ENCODE measurements at places on chromosomes 1 and 21.
A peak's percentile ranks its signal among the peaks of the same experiment; 100 is the strongest.

- no peak for DNase-seq
Observed at GRCh38 chr1:65605621-65606020, 185.2 kb downstream of the LEPR start.

GRCh38 chr1:89633248-89633799 is 404 bp downstream of the LRRC8C start:
- DNase-seq: peak; percentile 44

- DNase-seq: no peak
Observed at GRCh38 chr1:82818586-82818985, 1017.9 kb downstream of the ADGRL2 start.

DNA sequence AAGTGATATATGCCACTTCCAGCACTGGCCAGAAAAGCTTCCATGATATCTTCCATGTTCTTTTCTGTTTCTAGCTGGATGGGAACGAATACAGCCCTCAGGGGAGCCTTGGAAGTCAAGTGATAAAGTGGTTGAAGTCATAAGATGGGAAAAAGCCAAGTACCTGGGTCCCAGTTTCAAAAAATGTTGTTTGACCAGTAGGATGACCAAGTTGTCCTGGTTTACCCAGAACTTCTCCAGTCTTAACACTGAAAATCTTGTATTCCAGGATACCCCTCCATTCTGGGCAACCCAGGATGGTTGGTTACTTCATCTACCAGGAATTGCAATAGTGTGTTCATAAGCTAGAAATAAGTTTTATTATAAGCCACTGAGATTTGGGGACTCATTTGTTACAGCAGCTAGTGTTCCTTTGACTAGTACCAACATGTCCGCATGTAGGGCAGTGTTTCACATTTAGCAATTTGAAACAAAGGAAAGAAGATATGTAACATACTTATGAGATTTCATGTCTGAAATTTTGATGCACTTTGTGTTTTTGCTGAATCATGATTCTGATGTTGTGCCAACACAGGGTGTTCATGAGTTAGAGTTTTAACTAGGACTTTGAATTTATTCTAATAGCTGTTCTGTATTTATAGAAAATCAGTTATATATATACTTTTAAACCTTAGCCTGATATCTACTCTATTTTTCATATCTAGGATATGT is 139.9 kb downstream of the TPR start:
- no peak for DNase-seq

DNA sequence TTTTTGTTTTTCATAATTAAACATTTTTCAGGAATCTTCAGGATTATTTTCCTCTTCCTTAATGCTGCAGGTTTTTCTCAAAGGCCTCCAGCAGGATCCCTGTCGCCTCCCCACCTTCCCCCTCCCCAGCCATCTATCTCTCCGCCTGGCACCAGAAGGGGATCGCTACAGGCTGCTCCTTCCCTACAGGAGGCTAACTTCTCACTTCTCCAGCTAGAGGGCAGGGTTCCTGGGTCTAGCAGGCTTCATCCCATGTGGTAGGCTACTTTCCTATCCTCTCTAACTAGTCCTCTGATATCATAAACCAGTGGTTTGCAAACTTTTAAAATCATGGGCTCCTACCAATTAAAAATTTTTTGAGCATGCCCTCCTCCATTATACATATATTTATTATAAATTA is 104.1 kb downstream of the KCNN3 start:
- no peak for DNase-seq

- DNase-seq: no peak
Observed at GRCh38 chr1:52059321-52059720, 3.2 kb downstream of the BTF3L4 start.

- DNase-seq: no peak
Observed at GRCh38 chr1:11487196-11487751, 8.3 kb downstream of the DISP3 start.

- DNase-seq: no peak
Observed at GRCh38 chr1:92444351-92444750, 42.4 kb downstream of the GFI1 start.

DNA sequence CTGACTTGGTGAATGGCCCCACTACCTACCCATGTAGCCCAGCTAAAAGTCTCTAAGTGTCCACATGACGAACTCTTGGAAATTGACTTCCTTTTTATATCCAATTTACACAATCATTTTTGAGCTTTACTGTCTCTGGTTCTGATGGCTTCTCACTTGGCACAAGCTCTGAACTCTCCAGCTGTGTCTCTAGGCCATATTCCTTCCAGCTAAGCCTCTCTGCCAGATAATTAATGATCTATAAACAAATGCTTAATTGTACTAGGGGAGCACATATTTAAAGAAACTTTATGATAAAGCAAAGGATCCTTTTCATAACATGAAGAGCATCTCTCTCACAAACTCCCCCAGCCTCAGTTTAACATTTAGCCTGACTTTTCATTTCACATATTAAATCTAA is 16.3 kb upstream of the BEND5 start:
- no peak for DNase-seq

DNA sequence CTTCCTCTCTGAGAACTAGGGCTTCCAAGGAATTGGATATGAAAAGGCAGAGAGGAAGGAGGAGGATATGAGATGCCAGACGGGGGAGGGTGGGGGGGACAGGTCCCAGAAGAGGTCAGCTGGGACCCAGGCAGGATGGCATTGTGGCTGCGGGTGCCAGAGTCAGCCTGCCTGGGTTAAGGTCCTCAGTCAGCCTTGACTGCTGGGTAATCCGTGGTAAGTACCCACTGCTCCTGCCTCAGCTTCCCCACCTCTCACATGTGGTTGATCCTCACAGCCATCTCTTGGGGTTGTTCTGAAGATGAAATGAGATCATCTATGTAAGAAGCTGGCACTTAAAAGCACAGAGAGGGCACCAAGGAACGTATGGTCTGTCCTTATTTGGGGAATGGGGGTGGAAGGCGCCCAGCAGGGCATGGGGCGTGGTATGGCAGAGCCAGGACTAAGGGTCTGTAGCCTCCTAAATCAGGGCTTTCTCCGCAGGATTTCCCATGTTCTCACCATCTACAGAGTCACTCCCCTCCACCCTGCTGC is 23.8 kb downstream of the ELF3 start:
- no peak for DNase-seq

- DNase-seq: peak; percentile 77
Observed at GRCh38 chr1:151510957-151511635, at the start of gene CGN. TSS of gene CGN (plus strand) at chr1:151511387. CDS start at chr1:151518520, 7,133 bp downstream.

DNA sequence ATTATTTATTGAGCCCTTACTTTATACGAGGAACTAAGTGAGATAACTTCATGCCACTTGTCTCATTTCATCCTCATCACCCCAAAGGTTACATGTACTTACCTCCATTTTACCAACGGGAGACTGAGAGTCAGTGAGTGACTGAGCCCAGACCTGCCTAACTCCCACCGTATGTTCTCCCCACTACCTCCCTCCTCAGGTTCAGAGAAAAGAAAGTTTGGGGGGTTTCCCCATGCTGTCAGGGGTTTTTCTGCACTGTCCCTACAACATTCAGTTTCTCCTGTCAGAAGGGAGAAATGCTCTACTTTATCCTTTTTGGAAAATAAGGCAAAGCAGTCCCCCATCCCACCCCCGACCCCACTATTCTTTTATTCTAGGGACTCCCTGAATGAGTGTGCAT is 32.9 kb downstream of the FAM78B start:
- no peak for DNase-seq

GRCh38 chr1:212794561-212795014 is 2.9 kb downstream of the TATDN3 start:
- DNase-seq: no peak

- no peak for DNase-seq
Observed at GRCh38 chr1:192807211-192808162, 1.4 kb upstream of the RGS2 start.

- DNase-seq: no peak
Observed at GRCh38 chr1:90187323-90187585, 192.3 kb downstream of the ZNF326 start.

GRCh38 chr1:24986372-24986965 is 56.4 kb upstream of the RUNX3 start:
- no peak for DNase-seq

- DNase-seq: no peak
Observed at GRCh38 chr1:155925506-155925905, 8.7 kb downstream of the KHDC4 start.

- DNase-seq: no peak
Observed at GRCh38 chr1:208332036-208332773, 88.0 kb upstream of the PLXNA2 start.

DNA sequence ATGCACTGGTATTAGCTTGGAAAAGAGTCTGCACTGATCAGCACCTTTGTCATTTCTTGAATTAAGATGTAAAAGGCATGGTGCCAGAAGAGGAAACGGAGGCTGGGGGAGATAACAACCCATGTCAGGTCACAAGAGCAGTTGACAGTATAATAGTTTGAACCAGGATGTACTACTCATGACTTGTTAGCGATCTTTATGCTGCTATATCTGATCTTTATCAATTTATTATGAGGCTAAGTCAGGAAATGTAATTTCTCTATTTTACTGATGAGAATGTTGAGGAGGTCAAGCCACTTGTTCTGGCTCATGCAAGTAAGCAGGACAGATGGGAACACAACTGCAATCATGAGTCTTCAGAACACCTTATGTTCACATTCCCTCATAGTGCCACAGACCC is 41.4 kb downstream of the RGS5 start:
- DNase-seq: no peak

DNA sequence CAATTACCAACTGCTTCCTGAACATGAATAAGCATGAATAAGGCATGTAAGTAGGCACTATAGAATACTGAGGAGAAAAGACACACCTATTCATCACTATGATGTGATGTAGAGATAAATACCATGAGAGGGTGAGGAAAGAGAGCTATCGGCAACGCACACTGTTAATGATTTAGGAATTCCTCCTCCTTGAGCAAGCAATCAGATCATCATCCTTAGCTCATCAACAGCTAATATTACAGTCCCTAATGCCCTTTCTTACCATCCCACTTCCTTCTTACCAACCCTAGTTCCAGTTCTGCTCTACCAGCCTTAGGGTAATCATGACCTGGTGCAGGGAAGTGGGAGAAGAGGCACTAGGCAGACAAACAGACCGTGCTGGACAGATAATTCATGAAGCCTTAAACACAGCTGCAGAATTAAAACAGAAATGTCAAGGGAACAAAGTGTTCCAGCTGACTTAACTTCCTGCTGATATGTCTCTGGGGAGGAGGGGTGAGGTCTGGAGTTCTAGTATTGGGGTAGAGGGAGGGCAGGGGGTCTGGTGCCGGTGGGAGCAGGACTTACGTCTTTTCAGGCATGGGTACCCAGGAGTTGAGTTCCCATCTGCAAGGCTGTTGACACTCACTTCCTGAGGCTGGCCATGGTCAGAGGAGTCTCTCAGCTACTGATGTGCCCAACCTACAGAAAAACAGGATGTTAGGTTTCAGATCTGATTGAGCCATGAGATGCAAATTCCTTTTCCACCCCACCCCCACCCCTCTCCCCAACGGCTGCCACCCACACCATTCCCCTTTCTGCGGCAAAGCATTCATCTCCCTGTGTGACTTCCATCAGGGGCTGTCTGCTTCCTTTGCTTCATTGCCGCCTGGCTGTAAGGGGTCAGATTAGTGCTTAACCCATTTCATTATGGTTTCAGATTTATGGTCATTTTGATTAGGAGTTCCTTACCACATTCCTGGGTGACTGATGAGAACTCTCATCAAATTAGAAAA is 12.6 kb upstream of the RCSD1 start:
- DNase-seq: no peak

- DNase-seq: peak; percentile 80
Observed at GRCh38 chr21:31354604-31355443, 10.8 kb upstream of the TIAM1 start.

DNA sequence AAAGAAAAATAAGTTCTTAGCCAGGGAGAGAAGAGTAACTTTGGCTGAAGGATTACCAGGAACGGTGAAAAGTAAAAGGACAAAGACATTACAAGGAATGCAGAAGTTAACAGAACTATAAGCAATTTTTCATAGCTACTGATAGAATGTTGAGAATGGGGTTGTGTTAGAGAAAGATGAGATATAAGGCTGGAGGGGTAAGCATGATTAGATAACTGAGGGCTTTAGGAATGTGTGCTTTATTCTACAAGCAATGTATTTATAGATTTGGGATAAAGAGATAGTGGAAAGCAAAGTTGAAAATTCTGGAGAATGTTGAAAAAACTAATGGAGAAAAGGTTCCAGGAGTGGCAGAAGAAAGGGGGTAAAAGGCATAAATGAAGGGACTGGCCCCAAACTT is 65.4 kb upstream of the PTCH2 start:
- DNase-seq: no peak

DNA sequence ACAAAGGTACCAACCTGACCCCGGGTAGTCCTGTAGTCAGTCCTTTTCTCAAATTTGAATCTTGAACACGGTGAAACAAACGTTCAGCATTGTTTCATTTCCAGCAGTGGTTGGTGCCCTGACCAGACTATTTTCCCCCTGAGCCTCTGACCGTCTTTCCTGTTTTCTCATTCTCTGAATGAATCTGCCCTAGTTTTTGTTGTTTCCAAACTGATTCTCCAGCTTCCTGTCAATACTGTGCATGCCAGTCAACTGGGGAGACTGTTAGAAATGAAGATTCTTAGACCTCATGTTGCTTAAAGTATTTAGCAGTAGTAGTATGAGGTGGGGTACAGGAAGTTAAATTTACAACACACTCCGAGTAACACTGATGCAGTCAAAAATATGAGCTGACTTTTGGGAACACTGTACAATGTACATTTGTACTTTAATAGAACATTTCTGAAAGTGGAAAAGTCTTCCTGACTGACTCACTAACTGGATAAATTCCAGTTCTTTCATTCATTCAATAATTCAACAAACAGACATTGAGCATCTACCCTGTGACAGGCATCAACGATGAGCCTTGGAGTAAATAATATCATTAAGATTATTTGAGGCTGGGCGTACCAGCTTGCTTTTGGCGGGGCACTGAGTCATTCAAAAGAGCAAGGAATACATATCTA is 26.0 kb upstream of the ZRANB2 start:
- no peak for DNase-seq

- no peak for DNase-seq
Observed at GRCh38 chr1:203075236-203076030, 10.4 kb downstream of the MYOG start.

DNA sequence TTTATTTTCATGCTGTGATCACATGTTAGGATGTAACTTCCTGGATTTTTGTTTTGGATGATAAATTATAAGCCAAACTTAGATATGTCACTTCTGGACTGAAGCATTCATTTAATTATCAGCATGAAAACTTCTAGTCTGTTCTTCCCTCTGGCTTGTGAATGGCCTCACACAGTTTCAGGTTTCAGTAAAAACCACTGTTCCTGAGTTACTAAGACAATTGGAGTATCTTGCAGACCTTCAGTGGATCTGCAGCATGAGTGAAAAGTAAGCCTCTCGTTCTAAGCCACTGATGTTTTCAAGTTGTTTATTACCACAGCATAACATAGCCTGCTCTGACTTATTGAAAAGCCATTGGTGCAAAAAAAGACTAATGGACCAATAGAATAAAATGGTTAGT is 55.3 kb upstream of the RGS21 start:
- no peak for DNase-seq

Measured in activated CD4-positive, alpha-beta T cell treated with anti-CD3 and anti-CD28 coated beads, Interleukin-2, amount 50 U/mL, for 4 hours (primary cell).